ENCODE measurements at places on chromosomes 6 and 20.
A peak's percentile ranks its signal among the peaks of the same experiment; 100 is the strongest.

DNA sequence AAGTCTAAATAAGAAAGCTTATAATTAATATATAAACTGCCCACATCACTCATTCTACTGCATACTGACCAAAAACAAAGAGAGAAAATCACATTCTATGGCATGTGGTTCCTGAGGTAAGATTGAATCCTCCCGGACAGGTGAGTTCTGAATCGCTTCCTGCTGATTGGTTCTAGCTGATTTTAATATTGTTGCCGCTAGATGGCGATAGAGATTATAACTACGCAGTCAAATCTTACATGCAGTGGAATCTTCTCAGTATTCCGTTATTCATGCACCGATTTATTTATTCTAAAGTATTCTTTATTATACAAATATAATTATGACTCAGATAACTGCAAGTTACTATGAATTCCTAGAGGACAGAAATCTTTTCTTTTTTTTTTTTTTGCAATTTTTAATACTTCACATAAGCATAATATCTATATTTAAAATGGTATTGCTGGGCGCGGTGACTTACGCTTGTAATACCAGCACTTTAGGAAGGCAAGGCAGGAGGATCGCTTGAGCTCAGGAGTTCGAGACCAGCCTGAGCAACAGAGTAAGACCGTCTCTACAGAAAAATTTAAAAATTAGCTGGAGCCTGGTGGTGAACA lies 24.2 kb upstream of the TMX4 start:
- peak; percentile 47 for DNase-seq

DNA sequence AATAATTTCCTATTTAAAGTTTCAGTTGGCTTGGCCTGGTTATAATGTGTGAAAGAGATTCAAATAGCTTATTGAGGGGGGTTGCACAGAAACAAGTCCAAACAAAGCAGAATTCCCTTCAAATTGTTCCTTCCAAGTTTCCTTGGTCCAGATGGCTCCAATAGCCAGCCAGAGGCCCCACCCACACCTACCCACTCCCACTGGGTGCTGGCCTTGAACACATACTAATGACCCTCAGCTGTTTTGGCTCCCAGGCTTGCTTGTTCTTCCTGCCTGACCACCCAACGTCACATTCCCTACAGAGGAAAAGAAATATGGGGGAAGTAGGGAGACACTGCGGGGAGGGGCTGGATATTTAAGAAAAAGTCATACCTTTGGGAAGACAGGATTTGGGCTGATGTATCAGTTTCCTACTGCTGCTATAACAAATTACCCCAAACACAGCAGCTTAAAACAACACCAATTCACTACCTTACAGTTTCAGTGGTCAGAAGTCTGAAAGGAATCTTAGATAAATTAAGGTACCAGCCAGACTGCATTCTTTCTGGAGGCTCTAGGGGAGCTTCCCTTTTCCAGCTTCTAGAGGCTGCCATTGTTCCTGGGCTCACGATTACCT lies 95.7 kb downstream of the COL21A1 start:
- no peak for DNase-seq

- no peak for DNase-seq
Observed at GRCh38 chr20:42350521-42350920, 732.3 kb upstream of the CHD6 start.

GRCh38 chr6:38955861-38956260 lies 92.7 kb upstream of the GLP1R start:
- DNase-seq = no peak

GRCh38 chr20:59805786-59806577 lies 127.5 kb downstream of the SYCP2 start:
- DNase-seq = no peak

GRCh38 chr6:24933868-24934401 lies 1.8 kb downstream of the RIPOR2 start:
- no peak for DNase-seq

DNA sequence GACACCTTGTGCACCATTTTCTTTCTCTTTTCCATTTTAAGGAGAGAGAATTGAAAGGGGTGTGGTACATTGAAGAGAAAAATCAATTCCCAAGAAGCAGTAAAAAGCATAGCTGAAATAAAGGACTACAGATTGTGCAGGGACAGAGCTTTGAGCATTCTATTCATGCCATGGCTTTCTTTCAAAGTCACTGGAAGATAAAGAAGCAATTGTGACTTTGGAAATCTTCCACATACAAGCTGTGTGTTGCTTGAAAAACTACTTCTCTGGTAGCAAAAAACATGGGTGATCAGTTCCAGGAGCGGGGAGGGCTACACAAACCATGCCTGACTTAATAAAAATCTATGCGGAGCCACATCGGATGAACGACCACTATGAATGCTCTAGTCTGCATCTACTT lies 230.2 kb upstream of the THEMIS start:
- no peak for DNase-seq

- no peak for DNase-seq
Observed at GRCh38 chr20:36052117-36052513, 83.7 kb downstream of the CNBD2 start.

- DNase-seq = no peak
Observed at GRCh38 chr20:42979720-42980119, 210.0 kb downstream of the PTPRT start.

DNA sequence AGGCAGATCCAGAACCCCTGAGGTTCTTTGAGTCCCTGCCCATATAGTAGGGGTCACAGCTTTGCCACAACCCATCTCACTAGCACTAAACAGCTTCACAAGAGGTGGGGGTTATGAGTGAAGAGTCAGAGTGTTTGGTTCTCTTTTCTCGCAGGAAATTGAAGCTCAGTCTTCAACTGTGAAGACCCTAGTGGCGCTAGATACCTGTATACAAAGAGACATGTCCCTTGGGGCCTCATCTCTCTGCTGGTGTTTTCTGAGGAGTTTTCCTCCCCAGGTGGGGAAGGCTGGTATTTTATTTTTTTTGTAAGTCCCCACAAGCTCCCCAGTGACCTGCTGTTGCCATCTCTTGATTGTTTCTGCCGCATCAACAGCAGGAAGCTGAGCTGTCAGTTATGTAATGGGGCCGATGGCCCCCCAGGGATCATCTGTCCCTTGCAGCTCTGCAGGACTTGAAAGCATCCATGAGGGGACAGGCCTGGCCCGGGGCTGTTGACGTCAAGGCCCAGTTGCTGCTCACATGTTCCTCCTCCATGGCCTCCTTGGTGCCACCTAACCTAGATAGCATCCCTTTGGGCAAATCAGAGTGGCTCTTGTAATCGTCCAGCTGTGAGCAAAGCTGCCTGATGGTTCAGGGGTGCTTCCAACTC lies 23.1 kb downstream of the STK35 start:
- DNase-seq = no peak

DNA sequence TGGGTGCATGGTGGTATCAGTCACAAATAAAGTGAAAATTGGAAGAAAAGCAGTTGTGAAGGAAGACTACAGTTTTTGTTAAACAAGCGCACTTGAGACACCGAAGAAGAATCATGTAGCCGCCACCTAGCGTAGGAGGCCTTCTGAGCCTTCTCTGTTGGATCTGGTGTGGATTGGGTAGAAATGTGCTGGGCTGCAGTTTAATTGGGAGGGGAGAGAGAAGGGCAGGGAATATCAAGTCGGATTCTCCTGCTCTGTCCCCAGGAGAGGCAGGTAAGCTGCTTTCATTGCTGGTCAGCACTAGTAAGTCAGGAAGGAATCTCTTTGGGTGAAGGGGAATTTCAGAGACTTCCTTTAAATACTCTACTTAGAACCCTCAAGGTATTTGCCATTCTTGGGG lies 1.2 kb upstream of the FABP7 start:
- no peak for DNase-seq

DNA sequence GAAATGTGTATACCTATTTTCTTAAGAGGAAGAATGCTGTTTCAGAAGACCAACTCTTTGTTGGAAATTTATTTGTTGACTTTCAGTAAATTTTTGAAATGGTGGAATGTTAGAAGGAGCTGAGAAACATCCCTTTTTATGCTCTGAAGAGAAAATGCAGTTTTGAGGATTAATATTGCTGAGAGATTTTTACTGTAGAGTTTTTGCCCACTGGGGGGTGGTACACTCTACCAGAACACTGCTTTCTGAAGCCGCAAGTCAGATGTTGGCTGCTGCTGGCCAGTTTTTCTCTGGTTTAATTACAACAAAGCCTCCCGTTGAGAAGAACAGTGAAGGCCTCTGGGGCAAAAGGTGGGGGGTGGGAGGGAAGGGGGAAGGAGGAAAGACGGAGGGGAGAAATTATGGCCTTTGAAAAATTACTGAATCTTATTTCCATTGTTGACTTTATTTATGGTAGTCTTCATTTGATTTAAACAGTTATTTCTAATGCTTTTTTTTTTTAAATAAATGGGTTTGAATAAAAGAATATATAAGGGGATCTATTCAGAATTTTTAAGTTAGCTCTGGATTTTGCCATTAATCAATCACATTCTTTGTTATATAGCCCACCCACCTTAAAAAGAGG lies 3.0 kb downstream of the FLRT3 start:
- DNase-seq = no peak

DNA sequence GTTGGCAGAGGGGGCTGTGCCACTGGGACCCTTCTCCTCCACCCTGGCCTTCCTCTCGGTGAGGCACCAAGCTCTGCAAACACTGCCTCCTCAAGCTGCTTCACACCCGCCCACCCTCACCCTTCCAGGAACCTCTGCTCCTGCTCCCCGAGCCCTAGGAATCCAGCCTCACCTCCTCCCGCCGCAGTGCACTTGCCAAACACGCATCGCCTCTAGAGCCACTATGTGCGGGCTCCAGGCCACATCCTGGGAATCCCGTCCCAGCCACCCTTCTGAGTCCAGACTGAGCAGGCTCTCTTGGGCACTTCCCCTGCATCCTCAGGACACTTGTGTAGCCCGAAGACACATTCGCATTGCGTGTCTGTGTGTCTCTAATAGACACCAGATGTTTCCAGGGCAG lies 18.5 kb downstream of the PSMG4 start:
- DNase-seq = no peak

DNA sequence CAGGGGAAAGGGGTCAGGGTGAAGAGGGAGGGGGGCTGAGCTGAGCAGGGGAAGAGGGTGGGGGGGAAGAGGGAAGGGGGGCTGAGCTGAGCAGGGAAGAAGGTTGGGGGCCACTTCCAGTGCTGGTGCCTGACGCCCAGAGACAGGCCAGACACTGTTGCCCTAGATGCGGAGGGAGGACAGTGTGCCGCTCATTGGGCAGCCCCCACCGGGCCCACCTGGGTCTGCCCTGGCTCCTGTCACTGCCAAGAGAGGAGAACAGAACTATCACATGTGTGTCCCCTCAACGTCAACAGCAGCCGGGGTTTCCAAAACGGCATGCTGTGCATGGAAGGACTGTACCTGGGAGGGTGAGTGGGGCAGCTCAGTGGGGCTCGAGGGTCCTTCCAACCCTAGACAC lies 342.1 kb downstream of the CDH4 start:
- no peak for DNase-seq

DNA sequence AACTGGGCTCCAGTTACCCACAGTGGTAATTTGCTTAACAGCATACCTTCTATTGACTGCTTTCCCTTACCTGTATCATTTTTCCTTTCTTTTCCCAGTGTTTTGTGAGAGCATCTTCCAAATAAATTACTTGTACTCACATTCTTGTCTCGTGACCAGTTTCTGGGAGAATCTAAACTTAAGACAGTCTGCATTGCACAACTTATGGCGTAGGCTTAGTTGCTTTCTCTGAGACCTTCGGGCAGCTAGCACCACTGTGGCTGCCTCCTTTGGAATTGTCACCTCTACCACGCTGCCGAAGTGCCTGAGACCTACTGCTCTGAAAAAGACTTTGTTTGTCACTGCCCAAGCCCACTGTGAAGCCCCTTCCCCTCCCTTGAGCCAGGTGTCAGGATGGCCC lies 188.1 kb upstream of the BMP2 start:
- no peak for DNase-seq

- no peak for DNase-seq
Observed at GRCh38 chr6:52208612-52209011, 22.4 kb downstream of the IL17A start.

DNA sequence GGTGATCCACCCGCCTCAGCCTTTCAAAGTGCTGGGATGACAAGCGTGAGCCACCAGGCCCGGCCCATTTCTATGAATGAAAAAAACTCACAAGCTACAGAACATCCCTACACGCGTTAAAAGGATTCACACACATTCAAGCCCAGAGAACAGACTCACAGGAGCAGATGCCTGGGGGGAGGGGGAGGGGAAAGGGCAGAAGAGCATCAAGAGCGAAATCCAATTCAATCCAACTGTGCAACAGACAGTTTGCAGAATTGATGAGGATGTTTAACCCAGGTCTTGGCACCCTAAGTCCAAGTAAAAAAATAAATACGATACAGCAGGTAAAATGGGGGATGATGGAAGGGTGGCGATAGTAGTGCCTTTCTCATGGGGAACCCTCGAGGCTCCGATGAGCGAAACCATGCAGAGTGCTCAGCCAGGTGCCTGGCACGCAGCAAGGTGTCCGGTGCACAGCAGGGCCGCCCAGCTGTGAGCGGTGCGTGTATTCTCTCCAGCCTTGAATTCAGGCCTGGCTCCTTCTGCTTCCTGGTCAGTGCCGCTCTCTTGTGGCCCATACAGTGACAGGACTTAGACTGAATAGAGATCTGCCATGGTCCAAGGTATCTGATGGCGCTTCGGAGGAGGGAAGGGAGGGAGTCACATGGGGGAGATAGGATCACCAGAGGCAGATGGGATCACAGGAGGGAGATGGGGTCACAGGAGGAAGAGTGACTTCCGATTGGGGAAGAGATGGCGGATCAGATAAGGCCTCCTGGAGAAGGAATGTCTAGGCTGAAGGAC lies 35.4 kb upstream of the ANGPT4 start:
- no peak for DNase-seq

GRCh38 chr6:141301779-141302178 lies 830.9 kb upstream of the GJE1 start:
- DNase-seq = no peak

DNA sequence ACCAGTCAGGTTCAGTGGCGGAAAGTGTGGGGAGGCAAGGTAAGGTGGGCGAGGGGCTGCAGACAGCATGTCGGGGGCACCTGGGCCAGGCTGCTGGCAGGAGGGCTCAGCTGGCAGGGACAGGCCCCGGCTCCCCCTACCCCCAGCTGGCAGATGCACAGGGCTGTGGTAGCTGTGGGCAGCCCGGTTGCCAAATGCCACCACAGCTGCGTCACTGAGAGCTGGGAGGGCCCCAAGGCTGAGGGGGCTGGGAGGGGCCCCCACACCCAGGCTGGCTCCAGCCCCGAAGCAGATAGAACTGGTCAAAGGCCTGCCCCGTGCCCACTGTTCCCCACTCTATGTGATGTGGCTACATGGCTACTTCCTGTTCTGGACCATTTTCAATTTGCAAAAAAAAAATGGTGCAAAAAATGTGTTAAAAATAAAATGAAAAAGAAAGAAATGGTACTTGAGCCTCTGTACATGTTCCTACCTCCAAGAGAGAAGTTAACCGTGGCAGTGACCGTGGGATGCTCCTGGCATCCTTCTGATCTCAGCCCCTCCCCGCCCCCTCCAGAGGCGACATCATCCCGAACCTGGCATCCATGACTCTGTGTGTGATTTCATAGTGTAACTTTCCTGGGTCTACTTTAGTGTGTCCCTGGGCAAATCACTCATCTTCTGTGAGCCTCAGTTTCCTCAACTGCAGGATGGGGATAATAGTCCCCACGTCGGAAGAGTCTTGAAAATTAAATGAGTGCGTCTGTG lies 64.4 kb downstream of the UBE2V1 start:
- no peak for DNase-seq

GRCh38 chr6:33407132-33407718 lies 3.6 kb upstream of the PHF1 start:
- DNase-seq = no peak
